Glomerular endothelial cell (primary cell): ENCODE measurements at places on chromosomes 6 and 20. TPM values are rescaled to one million over a fixed set of nuclear protein-coding genes. Genes with fewer than 3 reads are reported as not detected.

PXMP4 gene
- 9.2 and 11.5 TPM in 2 replicates for total RNA-seq

SESN1 gene
- total RNA-seq = 20.2 and 24.1 TPM in 2 replicates

- no peak for DNase-seq
Observed at GRCh38 chr6:53756396-53756795, 38.4 kb upstream of the LRRC1 start.

FAM83D gene
- total RNA-seq = 11.7 and 13.5 TPM in 2 replicates

SLC17A3 gene
- not detected in 2 replicates for total RNA-seq

DNA sequence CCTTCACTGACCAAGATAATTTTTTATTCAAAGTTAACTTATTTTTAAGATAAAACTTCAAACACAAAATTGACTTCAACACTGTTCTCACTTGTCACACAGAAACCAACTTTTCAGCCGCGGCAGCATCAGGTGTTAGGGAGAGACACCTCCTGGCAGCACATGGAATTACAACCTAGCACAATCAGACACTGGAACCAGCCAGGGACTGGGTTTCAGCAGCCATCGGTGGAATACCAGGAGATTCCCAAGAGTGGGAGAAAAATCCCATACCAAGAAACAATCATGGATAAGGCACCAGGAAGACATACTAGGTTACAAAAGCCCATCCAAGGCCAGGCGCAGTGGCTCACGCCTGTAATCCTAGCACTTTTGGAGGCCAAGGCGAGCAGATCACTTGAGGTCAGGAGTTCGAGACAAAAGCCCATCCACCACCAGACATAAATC is 70.0 kb downstream of the SNX5 start:
- no peak for DNase-seq

- no peak for DNase-seq
Observed at GRCh38 chr6:15769511-15770018, 106.7 kb upstream of the DTNBP1 start.

DNA sequence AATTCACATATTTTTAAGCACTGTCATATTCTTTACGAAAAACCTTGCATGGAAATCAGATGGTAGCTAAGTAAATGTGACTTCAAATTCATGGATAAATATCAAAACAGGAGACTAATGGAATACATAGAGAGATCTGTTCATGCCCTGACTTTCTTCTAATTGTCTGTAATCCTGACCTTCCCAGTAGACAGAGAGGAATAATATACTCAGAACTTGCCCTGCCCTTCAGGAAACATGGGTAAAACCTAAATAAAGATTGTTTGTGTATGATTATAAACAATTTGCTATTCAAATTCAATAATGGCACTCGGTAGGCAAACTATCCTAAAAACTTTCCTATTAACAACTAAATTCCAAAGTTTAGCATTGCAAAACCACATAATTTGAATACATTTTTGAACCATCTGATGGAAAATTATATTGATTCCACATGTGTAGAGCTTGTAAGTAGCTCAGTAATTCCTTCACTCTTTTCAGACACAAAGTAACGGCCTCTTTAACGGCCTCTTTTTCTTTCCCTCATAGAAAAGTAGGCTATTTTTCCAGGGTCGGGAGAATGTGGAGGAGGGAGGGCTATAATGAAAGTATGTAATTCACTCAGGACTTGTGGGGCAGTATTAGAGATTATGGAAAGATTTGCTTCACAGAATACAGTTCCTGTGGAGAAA is 227.6 kb downstream of the ALDH8A1 start:
- DNase-seq = no peak

DNA sequence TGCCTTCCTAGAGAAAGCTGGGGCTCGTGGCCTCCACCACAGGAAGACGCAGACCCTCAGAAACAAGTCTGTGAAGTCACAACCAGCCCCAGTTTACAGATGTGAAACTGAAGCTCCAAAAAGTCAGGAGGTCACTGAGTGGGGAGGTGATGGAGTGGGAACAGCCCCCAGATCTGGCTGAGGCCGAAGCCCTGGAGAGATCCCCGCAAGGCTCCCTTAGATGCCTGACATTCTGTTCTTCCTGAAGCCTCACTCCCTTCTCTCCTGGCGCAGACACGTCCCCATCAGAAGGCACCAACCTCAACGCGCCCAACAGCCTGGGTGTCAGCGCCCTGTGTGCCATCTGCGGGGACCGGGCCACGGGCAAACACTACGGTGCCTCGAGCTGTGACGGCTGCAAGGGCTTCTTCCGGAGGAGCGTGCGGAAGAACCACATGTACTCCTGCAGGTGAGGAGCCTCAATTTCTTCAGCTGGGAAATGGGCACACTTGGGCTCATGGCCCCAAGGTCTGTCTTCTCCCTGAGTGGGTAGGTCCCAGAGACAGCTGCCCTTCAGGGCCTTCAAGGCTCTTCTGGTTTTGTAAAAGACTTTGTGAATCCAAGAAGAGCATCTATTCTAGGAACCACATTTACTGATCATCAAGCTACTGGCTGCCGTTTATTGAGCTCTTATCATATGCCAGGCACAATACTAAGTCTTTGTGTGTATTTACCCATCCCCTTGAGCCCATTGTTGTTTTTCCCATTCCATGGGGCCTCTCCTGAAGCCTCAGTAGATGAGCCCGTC is 50.5 kb downstream of the HNF4A start:
- no peak for DNase-seq

CLIC5 gene
- 0.05 and 0.12 TPM in 2 replicates for total RNA-seq

GRCh38 chr20:62409931-62410745 is 3.1 kb upstream of the CABLES2 start:
- DNase-seq = no peak

- DNase-seq = no peak
Observed at GRCh38 chr6:134351615-134352474, 33.9 kb upstream of the SGK1 start.

DNA sequence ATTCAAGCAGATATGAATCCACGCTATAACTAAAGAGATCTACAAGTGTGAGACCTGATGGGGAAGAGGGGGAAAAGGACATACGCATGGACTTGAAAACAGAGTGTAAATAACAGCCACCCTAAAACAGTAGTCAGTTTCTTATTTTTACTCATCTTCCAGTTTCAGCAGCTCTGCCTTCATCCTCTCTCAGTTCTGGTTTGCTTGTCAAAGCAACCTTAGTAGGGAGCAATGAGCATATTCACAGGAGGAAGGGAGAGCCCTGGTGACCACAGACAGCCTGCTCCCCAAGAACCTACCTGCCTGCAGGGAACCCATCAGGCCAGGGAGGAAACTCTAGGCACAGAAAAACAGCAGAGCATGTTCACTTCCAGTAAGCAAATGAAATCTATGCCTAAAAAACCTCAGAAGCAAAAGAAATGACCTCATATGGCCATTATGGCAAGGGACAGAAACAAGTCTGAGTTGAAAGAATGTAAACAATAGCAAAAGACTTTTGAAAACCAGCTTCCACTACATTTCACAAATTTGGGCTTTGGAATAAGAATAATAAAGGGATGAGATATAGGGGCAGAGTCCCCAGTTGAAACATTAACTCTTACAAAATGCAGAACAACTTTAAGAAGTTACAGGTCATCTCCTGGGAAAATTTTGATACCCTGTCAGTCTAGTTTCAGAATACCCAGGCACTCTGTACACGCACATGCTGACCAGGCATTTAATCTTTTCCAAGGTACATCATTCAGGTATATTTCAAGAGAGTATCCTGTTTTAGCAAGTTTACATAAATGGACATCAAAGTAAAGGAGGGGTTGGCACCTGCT is 120.8 kb upstream of the BCLAF1 start:
- DNase-seq = no peak

GRCh38 chr6:137903274-137903932 is 36.3 kb downstream of the TNFAIP3 start:
- no peak for DNase-seq

DNA sequence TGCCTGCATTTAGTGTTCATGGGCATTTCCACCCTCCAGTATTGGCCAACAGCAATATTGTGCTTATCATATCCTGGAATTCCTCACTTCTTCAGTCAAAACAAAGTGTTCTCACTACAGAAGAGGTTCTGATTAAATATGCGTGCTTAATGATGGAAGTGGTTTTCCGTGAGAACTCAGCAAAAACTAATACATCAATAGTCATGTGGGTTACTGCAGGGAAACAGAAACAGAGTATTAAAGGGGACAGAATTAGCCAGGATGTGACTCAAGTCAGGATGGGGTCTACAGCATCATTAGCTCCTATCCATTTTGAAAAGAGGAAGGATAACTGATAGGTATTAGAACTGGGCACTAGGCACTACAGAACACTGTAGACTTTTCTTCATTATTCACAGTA is 384.6 kb downstream of the CDKAL1 start:
- peak; percentile 7 for DNase-seq

- no peak for DNase-seq
Observed at GRCh38 chr20:13008761-13009681, at the start of gene SPTLC3. TSS of gene SPTLC3 (plus strand) at chr20:13008972. CDS start at chr20:13009268, 296 bp downstream.

DNA sequence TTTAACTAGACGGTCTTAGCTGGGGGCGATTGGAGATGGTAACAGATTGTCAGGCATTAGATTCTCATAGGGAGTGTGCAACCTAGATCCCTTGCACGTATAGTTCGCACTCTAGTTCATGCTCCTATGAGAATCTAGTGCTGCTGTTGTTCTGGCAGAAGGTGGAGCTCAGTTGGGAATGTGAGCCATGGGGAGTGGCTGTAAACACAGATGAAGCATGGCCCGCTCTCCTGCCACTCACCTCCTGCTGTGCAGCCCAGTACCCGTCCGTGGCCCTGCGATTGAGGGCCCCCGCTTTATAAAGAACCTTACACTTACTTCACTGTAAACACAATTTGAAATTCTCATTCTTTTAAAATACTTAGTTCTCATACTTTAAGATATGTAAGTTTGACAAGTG is 339.4 kb downstream of the CDH26 start:
- no peak for DNase-seq

GRCh38 chr6:117958536-117958935 is 51.5 kb downstream of the SLC35F1 start:
- DNase-seq = no peak

GRCh38 chr20:24662322-24662721 is 192.9 kb downstream of the SYNDIG1 start:
- no peak for DNase-seq

DNA sequence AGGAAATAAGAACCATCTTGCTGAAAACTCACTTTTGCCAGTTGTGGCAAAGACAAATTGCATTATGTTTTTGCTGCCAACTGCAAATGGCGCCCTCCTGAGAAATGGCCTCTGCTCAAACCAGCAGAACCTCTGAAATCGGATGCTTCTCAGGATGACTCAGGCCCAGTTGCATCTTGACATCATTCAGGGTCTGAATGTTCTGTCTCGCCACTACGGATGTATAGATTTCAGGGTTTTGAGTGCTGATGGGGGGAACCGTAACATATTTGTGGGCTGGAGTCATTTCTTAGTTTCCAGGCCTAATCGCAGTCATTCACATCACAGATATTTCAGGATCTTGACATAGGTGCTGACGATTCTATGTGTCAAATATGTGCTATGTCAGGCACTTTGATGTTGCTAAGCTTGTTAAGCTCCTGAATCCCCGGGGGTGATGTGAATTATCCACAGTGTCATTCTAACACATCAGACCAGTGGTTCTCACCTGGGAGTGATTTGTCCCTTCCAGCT is 207.1 kb downstream of the NFATC2 start:
- DNase-seq = no peak

- no peak for DNase-seq
Observed at GRCh38 chr6:41470029-41470330, 76.2 kb upstream of the FOXP4 start.

- no peak for DNase-seq
Observed at GRCh38 chr6:43770372-43771209, 580 bp downstream of the VEGFA start.

NT5E gene
- total RNA-seq = 140 and 201 TPM in 2 replicates

PDE7B gene
- 17.0 and 37.7 TPM in 2 replicates for total RNA-seq

GRCh38 chr6:6588064-6588923 is at the start of gene LY86:
TSS of gene LY86 (plus strand) at chr6:6588720. CDS start at chr6:6588735, 15 bp downstream.
- no peak for DNase-seq

DNA sequence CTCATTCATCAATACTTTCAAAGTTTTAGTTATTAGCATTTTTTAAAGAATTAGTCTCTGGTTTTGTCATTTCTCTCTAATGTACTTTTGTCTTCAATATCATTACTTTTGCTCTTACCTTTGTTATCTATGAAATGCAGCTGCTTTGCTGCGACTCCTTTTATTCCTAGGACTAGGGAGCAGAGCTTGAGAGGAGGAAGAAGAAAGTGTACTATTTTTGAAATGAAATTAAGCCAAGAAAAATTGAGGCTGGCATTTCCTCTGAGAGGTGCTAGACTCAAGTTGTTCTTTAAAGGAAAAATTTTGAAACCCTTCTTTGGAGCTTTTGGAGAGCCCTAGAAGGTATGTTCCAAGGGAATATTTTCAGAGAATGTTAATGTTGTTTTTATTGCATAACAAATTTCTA is 48.3 kb upstream of the MRAP2 start:
- DNase-seq = no peak

- DNase-seq = no peak
Observed at GRCh38 chr6:158743033-158743651, 76.0 kb downstream of the EZR start.

DNA sequence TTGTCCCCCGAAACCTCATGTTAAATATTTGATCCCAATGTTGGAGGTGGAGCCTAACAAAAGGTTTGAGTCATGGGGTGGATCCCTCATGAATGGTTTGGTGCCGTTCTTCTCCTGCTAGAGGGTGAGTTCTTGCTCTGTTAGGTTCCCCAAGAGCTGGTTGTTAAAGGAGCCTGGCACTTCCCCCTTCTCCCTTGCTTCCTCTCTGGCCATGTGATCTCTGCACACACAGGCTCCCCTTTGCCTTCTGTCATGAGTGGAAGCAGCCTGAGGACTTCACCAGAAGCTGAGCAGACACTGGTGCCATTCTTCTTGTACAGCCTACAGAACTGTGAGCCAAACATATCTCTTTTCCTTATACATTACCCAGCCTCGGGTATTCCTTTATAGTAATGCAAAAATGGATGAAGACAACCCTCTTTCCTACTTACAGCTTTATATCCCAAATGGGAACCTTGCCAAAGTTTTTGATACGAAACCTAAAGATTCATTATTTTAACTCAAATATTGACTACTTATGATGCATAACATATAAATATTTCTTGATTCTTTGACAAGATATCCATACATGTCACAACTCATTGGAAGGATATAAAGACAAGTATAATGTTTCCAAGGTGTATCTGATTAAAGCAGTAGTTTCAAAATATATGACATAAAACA is 61.0 kb downstream of the RNF182 start:
- no peak for DNase-seq

- DNase-seq = no peak
Observed at GRCh38 chr6:108157234-108157980, 8.4 kb upstream of the NR2E1 start.

GRCh38 chr20:833121-833449 is 430 bp upstream of the FAM110A start:
- DNase-seq = no peak

DNA sequence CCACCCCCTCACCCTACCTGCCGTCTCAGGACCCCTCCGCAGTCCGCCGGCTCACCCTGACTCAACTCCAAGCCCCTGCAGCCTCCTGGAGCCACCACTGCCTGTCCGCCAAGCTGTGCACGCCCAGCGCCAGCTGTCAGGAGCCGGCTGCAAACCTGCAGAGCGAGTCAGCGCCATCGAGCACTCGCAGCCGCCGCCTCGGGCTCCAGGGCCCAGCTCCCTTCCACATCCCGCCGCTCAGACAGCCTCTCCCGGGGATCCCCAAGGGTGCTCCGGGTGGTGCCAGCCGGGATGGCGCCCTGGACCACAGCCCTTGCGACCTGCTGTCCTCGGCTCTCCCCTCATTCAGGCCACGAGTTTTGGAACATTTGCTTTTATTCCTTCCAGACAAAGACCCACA is 4.3 kb downstream of the TNNC2 start:
- no peak for DNase-seq

FLRT3 gene
- total RNA-seq = 2.0 and 5.3 TPM in 2 replicates
